Activated T-cell treated with anti-CD3 and anti-CD28 coated beads for 1 hour (primary cell): ENCODE measurements at places on chromosomes 16 and 17.
A peak's percentile ranks its signal among the peaks of the same experiment; 100 is the strongest.

GRCh38 chr16:58421529-58421928 lies 29.3 kb downstream of the GINS3 start:
- no peak for DNase-seq

DNA sequence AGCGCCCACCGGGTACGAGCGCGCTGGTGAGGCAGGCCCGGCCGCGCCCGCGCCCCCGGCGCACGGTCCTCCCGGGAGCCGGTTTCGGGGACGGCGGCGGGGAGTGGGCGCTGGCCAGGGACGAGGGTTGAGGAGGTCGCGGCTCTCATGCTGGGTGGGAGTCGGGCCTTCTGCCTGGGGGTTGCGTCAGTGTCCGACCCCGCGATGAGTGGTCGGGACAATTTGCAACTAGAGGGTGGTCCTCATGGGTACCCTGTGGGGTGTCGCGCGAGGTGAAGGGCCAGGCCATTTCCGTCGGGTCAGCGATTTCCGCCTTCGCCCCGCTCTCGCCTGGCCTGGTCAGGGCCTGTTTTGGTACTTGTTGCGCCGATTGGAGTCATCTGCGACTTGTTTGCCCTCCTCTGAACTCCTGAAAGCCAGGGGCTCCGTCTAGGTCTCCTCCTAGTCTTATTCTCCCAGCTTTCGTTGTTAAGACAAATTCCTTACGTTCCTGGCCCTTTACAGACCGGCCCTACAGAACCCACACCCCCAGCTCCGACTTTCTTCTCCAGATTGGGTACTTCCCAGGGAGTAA lies 14.9 kb downstream of the NAA60 start:
- no peak for DNase-seq

GRCh38 chr16:72927199-72928089 lies 120.5 kb downstream of the ZFHX3 start:
- no peak for DNase-seq

- no peak for DNase-seq
Measured at GRCh38 chr17:38459567-38459966, 31.3 kb downstream of the ARHGAP23 start.

DNA sequence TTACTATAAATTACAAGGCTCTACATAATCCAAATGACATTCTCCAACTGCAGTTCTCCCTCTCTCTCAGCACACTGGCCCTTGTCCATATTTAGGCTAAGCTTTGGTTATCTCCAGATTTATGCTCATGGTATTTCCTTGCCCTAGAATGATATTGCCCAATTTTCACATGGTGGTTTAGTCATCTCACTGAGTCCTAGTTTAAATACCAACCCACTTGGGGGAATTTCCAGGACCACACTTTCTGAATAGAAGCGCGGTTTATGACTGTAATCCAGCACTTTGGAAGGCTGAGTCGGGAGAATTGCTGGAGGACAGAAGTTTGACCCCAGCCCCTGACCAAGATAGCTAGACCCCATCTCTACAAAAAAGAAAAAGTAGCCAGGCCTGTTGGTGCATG lies 280.1 kb upstream of the MON1B start:
- DNase-seq: no peak

DNA sequence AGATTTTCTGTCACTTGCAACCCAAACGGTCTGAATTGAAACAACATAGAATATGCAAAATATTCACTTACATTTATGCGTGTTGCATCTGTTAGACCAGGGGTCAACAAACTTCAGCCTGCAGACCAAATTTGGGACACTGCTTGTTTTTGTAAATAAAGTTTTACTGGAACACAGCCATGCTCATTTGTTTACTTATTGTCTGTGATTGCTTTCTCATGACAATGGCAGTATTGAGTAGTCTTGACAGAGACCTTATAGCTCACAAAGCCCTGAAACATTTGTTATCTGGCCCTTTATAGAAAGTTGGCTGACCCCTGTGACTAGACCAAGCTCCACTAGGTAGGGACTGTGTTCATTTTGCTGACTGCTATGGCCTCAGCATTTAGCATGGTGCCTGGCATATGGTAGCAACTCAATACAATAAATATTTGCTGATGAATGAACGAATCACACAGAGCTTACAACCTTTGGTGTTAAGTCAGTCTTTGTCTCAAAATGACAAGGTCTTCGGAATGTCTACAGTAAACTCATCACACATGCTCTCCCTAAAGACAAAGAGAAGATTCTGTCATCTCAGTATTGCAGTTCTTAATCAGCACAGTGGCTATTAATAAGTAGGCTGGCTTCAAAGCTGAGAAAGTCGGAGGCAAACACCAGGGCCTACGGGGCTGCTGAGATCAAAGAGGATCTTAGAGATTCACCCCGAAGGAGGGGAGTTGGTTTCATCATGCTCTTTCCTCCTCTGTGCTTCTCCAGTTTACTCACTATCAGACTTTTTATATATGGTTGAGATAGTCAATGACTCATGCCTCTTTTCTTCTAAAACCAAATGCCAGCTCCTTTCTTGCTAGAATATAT lies 95.2 kb upstream of the AXIN2 start:
- DNase-seq: no peak

DNA sequence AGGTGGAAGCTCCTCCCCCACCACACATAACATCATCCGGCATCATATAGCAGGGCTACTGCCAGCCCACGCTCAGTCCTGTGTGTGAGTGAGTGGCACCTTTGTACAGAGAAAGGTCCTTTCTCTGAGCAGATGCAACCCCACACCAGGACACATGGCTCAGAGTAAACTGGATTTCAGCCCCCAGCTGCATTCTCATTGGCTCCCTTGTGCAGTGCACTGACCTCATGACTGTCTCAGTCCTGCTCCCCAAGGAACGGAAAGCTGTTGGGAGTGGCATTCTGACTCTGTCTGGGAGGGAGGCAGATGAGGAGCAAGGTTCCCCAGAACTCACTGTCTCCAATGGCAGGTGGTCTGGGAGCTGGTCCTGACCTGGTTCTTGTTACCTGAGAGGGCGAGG lies 244.1 kb downstream of the PHKB start:
- DNase-seq: no peak

DNA sequence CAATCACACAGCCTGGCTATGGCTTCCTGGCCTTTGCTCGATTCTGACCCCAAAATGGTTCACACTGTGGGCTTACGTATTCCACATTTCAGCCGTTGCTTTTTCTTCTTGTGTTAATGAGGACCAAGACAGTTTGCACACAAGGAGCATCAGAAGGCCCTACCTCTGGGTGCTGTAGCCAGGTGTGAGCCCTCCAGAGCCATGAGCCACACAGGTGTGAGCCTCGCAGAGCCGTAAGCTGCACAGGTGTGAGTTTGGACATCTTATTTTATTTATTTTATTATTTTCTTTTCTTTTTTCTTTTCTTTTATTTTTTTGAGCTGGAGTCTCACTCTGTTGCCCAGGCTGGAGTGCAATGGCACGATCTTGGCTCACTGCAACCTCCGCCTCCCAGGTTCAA lies 70.6 kb downstream of the LMF1 start:
- no peak for DNase-seq

GRCh38 chr17:8485491-8485890 lies 49.8 kb downstream of the NDEL1 start:
- DNase-seq: no peak

GRCh38 chr17:73315471-73315870 lies 3.7 kb upstream of the CDC42EP4 start:
- no peak for DNase-seq

DNA sequence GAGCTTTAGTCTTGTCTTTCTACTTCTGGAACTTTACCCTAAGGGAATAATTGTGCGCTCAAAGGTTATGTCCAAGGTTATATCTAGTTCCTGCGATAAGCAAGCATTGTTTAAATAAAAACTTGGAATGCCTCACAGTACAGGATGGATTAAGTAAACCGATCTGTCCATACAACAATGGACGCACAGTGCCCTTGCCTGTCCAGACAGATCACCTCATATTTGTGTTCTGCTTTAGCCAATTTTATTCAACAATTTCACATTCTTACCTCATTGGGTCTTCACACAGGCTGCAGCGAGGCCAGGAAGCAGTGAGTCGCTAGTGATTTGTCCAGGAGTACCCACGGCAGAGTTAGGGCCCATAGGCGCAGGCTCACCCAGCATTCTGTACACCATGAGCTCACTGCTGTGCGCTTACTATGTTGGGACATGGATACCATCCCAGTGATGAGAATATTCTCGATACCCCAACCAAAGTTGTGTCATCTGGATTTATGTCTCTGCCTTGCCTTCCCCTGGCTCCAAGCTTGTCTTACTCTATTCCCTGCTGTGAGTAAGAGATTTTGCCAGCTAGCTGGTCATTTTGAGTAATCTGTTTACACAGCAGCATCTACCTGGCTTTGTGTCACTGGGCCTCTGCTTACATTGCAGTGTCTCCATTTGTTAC lies 39.8 kb downstream of the USP43 start:
- DNase-seq: no peak

DNA sequence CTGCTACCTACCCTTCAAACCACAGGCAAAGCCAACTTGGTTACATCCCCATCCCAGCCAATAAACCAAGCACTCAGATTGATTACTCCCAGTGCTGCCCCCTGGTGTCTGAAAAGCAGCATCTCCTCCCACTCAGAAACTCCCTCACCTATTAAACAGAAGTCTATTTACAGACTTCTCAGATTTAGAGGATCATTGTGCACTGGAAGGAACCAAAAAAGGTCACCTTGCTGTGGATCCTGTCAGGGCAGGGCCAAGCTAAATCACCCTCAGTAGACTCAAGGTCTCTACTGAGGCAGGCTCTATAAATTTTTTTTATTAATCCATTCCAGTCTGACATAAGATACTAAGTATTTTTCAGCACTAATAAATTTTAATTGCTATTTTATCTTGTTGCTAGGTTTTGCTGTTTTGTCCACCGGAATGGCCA lies 17.6 kb downstream of the HIGD1B start:
- peak; percentile 56 for DNase-seq

DNA sequence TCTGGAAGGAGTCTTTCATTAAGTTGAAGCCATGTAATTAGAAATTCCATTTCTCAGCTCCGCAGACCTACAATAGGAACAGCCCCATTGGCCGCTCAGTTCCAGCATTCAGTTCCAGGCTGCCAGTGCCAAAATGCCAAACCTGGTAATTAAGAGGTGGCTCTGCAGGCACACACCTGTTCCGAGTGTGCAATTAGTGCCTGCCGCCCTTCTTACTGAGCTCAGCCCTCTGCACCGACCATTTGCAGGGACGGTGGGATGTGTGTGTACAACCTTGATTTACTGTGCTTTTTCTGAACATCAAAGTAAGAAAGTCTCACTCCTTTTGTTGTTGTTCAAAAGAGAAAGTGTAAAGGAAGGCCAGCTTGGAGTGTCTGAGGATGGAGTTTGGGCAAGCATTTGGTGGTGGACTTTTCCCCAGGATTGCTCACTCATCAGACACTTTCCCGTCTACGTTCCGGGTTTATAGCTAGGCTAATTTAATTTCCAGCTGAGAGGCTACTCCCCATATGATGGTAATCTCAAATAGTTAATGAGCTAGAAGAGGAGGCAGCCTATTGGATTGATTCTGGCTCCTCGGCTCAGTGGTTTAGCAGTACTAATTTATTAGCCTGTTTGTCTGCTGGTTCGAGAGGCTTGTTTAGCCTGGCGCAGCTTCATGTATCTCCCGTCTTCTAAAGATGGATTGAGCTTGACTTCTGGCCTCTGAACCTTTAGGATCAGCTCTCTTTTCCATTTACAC lies 20.0 kb downstream of the HS3ST3B1 start:
- DNase-seq: no peak

GRCh38 chr17:78748048-78748729 lies 33.9 kb downstream of the CYTH1 start:
- DNase-seq: no peak

- no peak for DNase-seq
Measured at GRCh38 chr17:58315281-58315711, 13.3 kb downstream of the TSPOAP1 start.

GRCh38 chr16:76539609-76540008 lies 262.4 kb downstream of the CNTNAP4 start:
- DNase-seq: no peak

DNA sequence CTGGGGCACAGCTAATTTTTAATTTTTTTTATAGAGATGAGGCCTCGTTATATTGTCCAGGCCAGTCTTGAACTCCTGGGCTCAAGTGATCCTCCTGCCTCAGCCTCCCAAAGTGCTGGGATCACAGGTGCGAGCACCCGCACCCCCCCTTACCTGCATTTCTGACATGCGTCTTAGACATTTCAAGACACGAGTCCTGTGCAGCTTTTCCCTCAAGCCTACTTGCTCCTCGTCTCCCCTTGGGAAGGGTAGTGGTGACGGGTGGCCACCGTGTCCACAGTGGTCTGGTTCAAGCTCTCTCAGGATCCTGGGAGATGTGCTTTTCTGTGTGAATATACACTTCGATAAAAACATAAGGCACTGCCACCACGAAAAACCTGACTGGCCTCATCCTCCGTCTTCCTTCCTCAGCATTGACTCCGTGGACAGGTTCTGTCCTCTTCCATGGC lies 9.6 kb downstream of the CANT1 start:
- DNase-seq: no peak

GRCh38 chr16:3112058-3112880 lies at the start of gene ZNF205:
Gene ZNF205, plus strand, starts transcription at chr16:3112586. Its CDS starts 845 bp downstream, at chr16:3113431.
- no peak for DNase-seq

DNA sequence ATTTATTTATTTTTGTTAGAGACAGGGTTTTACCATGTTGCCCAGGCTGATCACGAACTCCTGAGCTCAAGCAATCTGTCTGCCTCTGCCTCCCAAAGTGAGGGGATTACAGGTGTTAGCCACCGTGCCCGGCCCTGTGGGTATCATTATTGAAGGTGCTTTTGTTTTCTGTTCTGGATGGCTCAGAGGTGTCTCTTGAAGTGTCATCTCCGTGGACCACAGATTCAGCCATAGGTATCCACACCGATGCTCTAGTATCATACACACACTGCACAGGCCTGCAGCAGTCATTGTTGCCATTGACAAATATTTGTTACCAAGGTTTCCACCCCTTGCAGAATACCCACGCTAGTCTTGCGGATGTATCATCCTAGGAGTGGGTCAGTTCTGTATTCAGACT lies 446.2 kb downstream of the XYLT1 start:
- DNase-seq: no peak
